ENCODE measurements at places on chromosomes 16 and 17. TPM values are rescaled to one million over a fixed set of nuclear protein-coding genes. Genes with fewer than 3 reads are reported as not detected.
A peak's percentile ranks its signal among the peaks of the same experiment; 100 is the strongest.

- H3K27ac ChIP-seq: peak overlapping the region; percentile 59
- H3K4me1 ChIP-seq: peaks cover 35% of the 10 kb centered on the region
- H3K36me3 ChIP-seq: peaks cover 6% of the 10 kb centered on the region
- no peak for DNase-seq
- H3K27me3 ChIP-seq: peaks cover 41% of the 10 kb centered on the region
These were observed 40.9 kb upstream of the MEOX1 start for GRCh38 chr17:43702637-43703036.

- H3K27ac ChIP-seq: no peak overlapping the region
- DNase-seq: no peak
- H3K4me1 ChIP-seq: peaks cover 5% of the 10 kb centered on the region
- H3K27me3 ChIP-seq: peaks cover 28% of the 10 kb centered on the region
These were observed 3.0 kb downstream of the TNK1 start for GRCh38 chr17:7383742-7384488.

Gene CHMP1A
- total RNA-seq: 146 TPM

DNA sequence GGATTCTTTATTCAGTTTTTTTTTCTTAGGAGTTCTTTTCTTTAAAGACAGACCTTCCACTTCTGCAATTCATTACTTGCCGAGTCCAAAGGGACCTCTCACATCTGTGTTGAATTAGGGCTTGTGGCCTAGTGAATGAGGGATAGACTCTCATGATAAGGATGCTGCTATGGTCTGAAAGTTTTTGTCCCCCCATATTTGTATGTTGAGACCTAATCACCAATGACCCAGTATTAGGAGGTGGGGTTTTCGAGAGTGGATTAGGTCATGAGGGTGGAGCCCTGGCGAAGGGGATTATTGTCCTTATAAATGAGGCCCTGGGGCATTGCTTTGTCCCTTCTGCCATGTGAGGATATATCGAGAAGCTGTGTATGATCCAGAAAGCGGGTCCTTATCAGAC is 9.5 kb downstream of the KRT12 start:
- no peaks in the 10 kb centered on the region for H3K36me3 ChIP-seq
- H3K27ac ChIP-seq: no peak overlapping the region

DNA sequence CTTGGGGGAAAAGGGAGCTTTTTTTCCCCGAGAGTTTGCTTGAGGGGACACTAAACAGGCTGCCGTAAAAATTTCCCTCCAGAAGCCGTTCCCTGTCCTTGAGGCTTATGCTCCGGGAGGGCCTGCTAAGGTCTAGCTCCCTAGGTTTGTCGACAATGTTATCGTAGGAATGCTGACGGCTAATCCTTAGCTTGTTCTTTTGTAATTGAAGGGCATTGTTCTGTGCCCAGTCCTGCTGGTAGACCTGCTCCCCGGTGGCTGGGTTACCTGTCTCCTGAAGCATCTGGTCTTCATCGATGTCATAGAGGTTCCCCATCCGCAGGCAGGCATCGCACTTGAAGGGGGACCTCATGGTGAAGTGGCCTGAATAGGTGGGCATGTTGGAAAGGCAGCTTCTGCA is 418.7 kb downstream of the GRIN2A start:
- no peaks in the 10 kb centered on the region for H3K27me3 ChIP-seq
- no peak overlapping the region for H3K4me3 ChIP-seq
- H3K4me1 ChIP-seq: no peaks in the 10 kb centered on the region
- H3K27ac ChIP-seq: no peak overlapping the region
- no peaks in the 10 kb centered on the region for H3K36me3 ChIP-seq
- no peak for DNase-seq

Gene BCL6B
- 1.1 TPM for total RNA-seq

DNA sequence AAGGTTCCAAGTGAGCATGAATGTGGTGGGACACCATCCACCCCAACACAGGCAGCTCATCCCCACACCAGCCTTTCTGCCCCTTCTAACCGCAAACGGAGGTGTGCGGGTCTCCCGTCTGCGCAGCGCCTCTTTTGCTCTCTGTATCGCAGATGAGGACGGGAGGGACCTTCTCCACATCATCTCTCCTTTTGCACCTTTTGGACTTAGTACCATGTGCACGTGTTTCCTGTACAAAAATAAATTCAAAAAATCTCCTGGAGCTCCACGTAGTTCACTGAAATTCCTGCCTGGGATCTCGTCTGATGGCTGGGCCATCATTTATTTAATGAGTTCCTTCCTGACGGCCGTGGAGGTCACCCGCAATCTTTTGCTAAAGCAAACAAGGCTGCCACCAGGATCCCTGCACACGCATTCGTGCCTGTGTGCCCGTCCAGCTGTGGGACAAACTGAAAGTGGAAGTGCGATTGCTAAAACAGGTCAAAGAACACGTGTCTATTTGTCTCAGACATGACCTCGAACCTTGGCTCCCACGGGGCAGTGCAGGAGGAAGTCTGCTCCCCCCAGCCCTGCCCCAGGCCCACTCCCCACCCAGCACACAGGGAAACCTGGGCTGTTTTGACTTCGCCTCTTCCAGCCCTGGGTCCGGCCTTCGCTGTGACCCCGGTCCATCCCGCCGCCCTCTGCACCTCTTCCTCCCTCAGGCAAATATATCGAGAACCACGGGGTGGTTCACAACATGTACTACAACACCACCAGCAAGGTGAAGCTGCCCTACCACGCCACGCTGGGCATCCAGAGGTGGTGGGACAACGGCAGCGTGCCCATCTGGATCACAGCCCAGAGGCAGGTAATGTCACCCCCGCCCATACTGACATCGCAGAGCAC is 2.3 kb downstream of the ENPP7 start:
- no peaks in the 10 kb centered on the region for H3K36me3 ChIP-seq
- H3K4me3 ChIP-seq: peak overlapping the region; percentile 48
- no peaks in the 10 kb centered on the region for H3K27me3 ChIP-seq
- DNase-seq: no peak

GRCh38 chr17:16447676-16448075 is 32.3 kb downstream of the TRPV2 start:
- DNase-seq: no peak
- H3K36me3 ChIP-seq: no peaks in the 10 kb centered on the region
- H3K27me3 ChIP-seq: no peaks in the 10 kb centered on the region
- peaks cover 18% of the 10 kb centered on the region for H3K4me1 ChIP-seq

GRCh38 chr16:67658849-67659674 is 998 bp downstream of the ACD start:
- H3K27me3 ChIP-seq: no peaks in the 10 kb centered on the region
- H3K4me1 ChIP-seq: peaks cover 19% of the 10 kb centered on the region
- no peaks in the 10 kb centered on the region for H3K36me3 ChIP-seq
- no peak for DNase-seq
- H3K27ac ChIP-seq: peak overlapping the region; percentile 93

Gene GP1BA
- total RNA-seq: not detected
